Mesenchymal stem cell (in vitro differentiated cells and primary cell): ENCODE measurements at places on chromosomes 1 and 21.

DNA sequence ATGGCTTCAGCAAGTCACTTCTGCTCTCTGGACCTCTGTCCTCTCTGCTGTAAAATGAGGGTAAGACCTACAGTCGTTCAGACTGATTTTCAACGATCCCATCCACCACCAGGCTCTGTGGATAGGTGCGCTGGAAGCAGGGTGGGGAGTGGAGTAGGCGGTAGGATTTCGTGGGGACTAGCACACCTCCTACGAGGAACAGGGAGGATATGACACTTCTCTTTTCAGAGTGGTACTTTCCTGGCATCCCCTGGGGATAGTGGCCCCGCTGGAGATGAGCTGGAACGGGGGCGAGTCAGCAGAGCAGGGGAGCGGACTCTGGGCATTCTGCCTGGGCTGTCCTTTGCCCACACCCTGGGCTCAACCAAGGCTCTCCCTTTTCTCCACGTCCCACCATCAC lies 17.7 kb downstream of the ETNK2 start:
- no peaks in the 10 kb centered on the region for H3K36me3 ChIP-seq
- H3K27ac ChIP-seq: no peak overlapping the region
- no peaks in the 10 kb centered on the region for H3K27me3 ChIP-seq

DNA sequence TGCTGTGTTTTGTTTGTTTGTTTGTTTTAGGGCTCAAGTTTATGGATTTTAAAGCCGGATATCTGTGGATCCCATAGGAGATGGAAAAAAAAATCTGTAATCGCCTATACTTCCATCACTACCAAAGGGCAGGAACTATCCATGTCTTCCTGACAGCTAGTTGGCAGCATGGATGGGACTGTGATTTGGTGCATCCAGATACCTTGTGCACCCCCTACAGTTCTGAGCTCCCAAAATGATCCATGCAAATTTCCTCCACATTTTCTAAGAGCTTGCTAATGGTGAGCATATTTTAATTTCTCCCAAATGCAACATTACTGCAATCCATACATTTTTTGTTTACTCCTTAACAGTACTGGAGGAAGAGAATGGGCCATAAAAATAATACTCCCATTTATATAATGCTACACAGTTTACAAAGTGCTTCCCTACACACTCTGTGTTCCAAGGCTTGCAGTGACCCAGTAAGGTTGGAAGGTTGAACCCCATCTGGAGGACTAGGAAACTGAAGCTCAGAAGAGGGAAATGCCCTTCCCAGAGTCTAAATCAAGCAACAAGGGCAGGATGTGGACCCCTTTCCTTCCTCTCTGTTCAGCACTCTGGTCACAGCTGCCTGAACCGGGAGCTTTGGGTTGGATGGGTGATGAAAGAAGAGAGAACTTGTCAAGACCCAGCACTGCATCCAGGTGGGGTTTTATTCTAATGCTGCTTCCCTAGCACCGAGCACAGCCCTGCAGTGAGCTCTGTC lies 48.0 kb downstream of the CAPN8 start:
- H3K27ac ChIP-seq: no peak overlapping the region
- DNase-seq: no peak
- no peaks in the 10 kb centered on the region for H3K36me3 ChIP-seq
- no peaks in the 10 kb centered on the region for H3K4me1 ChIP-seq
- no peak overlapping the region for H3K4me3 ChIP-seq

GRCh38 chr21:34615487-34615814 lies 538 bp upstream of the RCAN1 start:
- peaks cover 6% of the 10 kb centered on the region for H3K27me3 ChIP-seq
- H3K27ac ChIP-seq: no peak overlapping the region
- H3K4me3 ChIP-seq: peak overlapping the region; percentile 38

DNA sequence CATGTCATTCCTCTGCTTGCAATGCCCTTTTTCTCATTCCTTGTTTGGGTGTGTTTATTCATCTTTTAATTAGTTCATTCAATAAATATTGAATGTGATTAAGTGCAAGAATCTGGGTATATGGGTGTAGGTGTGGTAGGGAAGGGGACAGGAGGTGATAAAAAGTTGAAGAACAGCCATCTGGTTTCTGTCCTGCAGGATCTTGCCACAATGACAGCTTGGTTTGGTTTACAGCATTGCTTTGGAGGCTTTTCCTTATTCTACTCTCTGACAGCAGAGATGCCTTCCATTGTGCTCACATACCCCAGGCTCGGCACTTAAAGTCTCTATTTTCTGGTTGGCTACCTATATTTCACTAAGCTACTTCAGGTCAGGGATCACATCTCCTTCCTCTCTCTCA lies 3.0 kb upstream of the REG4 start:
- no peaks in the 10 kb centered on the region for H3K36me3 ChIP-seq
- H3K27ac ChIP-seq: no peak overlapping the region
- H3K4me1 ChIP-seq: peaks cover 3% of the 10 kb centered on the region
- no peak overlapping the region for H3K4me3 ChIP-seq
- no peak for DNase-seq
- H3K27me3 ChIP-seq: peaks cover 4% of the 10 kb centered on the region

- no peak for DNase-seq
- no peak overlapping the region for H3K4me3 ChIP-seq
- H3K36me3 ChIP-seq: peaks cover 59% of the 10 kb centered on the region
- H3K27ac ChIP-seq: no peak overlapping the region
These were observed 57.9 kb downstream of the PCNX2 start for GRCh38 chr1:233237647-233238046.

DNA sequence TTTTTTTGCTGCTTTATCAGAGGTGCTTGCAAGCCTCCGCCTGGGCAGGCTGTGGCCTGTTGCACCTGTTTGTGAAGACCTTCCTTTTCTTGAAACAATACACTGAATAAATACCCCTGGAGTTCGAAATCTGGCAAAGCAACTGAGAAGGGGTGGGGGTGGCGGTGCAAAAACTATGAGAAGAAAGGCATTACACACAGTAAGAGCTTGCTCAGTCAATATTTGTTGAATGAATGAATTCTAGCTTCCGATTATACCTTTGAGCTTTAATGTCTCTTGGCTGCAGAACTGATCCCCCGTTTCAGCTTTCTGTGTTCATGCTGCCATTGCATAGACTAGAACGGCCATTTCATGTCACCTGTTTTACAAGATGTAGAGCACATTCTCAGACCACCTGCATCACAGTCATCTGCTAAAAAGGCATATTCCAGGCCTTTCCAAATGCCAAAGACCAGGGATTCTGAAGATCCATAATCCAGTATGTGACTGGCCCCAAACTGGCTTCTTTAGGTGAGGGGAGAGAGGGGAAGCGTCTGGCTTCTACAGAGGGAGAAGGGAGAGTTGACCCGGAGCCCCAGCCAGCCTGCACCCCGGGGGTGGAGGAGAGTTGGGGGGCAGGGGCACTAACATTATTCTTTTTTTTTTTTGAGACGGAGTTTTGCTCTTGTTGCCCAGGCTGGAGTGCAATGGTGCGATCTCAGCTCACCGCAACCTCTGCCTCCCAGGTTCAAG lies 111.5 kb downstream of the ETS2 start:
- H3K4me3 ChIP-seq: no peak overlapping the region
- peaks cover 11% of the 10 kb centered on the region for H3K4me1 ChIP-seq
- H3K36me3 ChIP-seq: no peaks in the 10 kb centered on the region
- no peak overlapping the region for H3K27ac ChIP-seq
- DNase-seq: no peak

GRCh38 chr1:93079685-93080141 lies 630 bp downstream of the MTF2 start:
- no peaks in the 10 kb centered on the region for H3K27me3 ChIP-seq
- H3K4me1 ChIP-seq: peaks cover 3% of the 10 kb centered on the region
- H3K36me3 ChIP-seq: peaks cover 2% of the 10 kb centered on the region
- peak overlapping the region; percentile 83 for H3K27ac ChIP-seq
- H3K4me3 ChIP-seq: peak overlapping the region; percentile 85

DNA sequence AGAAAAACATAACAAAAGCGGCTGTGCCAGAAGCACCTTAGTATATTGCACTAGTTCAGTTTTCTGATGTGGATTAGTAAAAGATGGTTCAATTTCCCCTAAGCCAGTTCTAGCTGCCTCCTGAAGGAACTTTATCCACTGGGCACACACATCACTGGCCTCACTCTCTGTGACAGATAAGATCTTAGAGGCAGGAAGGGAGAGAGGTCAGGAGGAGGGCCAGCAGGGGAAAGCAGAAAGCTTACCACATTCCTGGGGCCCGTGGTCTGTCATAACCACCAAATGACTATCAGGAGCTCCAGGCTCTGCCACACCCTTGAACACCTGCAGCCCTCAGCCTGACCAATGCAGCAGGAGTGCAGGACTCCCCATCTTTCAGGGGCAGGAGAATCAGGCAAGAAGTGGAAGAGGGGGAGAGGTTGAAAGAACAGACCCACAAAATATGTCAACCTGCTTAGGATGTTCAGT lies 37.8 kb downstream of the LRRC71 start:
- H3K4me1 ChIP-seq: no peaks in the 10 kb centered on the region
- DNase-seq: no peak
- no peak overlapping the region for H3K27ac ChIP-seq
- H3K4me3 ChIP-seq: no peak overlapping the region
- peaks cover 91% of the 10 kb centered on the region for H3K36me3 ChIP-seq

GRCh38 chr1:156546267-156546666 lies 26.1 kb downstream of the IQGAP3 start:
- H3K36me3 ChIP-seq: peaks cover 9% of the 10 kb centered on the region
- DNase-seq: no peak
- no peaks in the 10 kb centered on the region for H3K4me1 ChIP-seq
- no peak overlapping the region for H3K4me3 ChIP-seq
- H3K27me3 ChIP-seq: no peaks in the 10 kb centered on the region

- no peaks in the 10 kb centered on the region for H3K4me1 ChIP-seq
- no peaks in the 10 kb centered on the region for H3K27me3 ChIP-seq
- no peak overlapping the region for H3K4me3 ChIP-seq
- H3K36me3 ChIP-seq: no peaks in the 10 kb centered on the region
These were observed 10.0 kb downstream of the TTF2 start for GRCh38 chr1:117070124-117070523.

DNA sequence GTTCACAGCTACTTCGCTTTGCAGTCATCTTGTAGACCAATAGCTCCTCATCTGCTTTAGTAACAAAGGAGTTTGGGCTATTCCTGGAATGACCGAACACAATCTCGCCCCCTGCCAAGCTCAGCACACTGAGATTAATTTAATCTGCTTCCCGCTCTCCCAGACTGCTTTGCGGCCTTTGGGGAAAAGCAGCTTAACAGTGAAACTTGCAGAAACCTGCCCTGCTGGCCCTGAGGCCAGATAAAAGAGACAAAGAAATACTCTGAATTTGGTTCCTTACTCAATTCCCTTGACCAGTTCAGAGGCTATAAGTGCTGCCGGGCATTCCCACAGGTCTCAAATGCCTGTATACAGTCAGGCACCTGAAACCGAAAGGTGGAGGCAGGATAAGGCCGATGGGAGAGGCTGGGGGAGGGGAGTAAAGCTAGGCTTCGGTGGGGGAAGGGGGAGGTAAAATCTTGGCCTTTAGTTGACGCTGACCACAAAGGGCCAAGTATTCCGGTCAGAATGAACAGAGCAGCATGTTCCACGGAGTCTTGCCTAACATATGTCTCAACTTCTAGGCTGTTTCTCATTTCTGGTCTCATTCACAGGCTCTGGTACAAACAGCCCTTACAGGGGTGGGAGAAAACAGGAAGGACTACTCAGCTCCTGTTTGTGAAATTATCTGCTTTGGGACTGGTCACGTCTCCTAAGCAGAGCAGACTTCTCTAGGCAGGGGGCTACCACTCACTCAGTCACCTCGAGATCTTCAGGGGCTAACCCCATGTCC lies 17.7 kb upstream of the A3GALT2 start:
- peaks cover 25% of the 10 kb centered on the region for H3K36me3 ChIP-seq
- H3K27me3 ChIP-seq: no peaks in the 10 kb centered on the region
- peak; percentile 97 for DNase-seq
- peaks cover 41% of the 10 kb centered on the region for H3K4me1 ChIP-seq
- H3K27ac ChIP-seq: peak overlapping the region; percentile 84

- H3K36me3 ChIP-seq: peaks cover 41% of the 10 kb centered on the region
- DNase-seq: peak; percentile 80
- peaks cover 6% of the 10 kb centered on the region for H3K4me1 ChIP-seq
- peak within 1 kb of the TSS; percentile 96 for H3K27ac ChIP-seq
These were observed at the start of gene YOD1 for GRCh38 chr1:207051191-207051943. TSS of gene YOD1 (minus strand) at chr1:207051208. CDS start at chr1:207051030, 178 bp downstream.

DNA sequence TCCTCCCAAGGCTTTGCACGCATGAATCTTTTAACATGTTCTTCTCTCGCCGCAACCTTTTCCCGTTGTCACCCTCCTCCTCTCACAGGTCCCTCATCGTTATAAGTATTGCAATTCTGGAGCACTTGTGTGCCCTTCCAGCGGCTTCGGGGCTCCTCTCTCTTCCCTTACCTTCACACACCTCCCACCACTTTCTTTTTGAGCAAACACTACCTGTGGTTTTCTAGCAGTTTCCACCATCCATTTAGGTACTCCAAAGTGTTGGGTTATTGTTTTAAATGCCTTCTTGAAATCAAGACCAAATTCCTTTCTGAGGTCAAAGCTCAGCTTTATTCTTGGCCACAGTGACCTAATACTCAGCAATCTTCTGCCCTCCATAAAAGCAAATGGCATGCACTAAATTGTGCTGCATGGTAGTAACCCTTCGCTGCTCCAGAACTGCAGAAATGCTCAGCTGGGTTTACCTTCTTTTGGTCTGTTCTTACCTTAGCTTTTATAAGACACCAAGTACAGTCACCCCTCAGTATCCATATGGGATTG lies 472.4 kb downstream of the SETD4 start:
- H3K27me3 ChIP-seq: no peaks in the 10 kb centered on the region
- no peaks in the 10 kb centered on the region for H3K4me1 ChIP-seq
- H3K36me3 ChIP-seq: no peaks in the 10 kb centered on the region
- H3K27ac ChIP-seq: no peak overlapping the region

DNA sequence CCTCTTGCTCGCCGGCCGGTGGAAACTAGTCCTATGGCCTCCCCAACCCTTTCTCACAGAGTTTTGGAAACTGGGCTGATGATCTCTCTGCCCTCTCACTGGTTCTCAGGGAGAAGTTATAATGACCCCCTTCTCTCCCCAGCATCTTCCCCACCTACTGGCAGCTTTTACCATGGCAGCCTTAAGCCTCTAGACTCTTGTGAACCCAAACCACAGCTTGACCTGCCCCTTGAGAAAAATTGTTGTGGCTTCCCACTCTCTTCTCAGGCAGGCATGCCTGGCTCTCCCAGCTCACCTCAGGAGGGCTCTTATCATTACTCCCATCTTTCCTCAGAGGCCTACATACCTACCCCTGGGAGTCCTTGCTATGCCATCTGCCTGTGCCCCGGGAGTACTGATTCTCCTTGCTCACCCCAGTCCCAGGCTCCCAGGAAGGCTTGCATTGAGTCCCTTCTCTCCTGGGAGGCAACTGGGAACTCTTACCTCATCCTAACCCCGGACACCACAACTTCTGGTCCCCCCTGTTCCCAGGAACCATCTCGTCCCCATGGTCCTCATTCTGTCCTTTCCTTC lies 1.6 kb downstream of the NSUN4 start:
- peak; percentile 78 for DNase-seq
- H3K27ac ChIP-seq: no peak overlapping the region
- H3K4me3 ChIP-seq: peak overlapping the region; percentile 96
- H3K27me3 ChIP-seq: no peaks in the 10 kb centered on the region
- H3K36me3 ChIP-seq: peaks cover 40% of the 10 kb centered on the region
- H3K4me1 ChIP-seq: peaks cover 15% of the 10 kb centered on the region
